ENCODE measurements at places on chromosomes 2 and 18.

- DNase-seq = no peak
These were observed 5.5 kb upstream of the SNTG2 start for GRCh38 chr2:945104-945503.

DNA sequence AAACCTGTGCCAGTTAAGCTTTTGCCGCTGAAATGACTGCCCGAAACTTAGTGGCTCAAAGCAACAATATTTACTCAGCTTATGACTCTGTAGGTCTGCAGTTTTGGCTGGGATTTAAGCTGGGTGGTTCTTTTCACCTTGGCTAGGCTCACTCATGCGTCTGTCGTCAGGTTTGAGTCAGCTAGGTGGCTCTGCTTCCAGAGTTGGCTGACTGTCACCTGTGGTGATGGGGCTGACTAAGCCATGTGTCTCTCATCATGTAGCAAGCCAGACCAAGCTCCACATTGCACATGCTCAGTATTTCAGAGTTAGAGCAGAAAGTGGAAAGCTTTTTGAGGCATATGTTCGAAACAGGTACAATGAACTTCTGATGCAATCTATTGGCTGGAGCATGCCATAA, 354.8 kb downstream of the MEIS1 start:
- no peak for DNase-seq

DNA sequence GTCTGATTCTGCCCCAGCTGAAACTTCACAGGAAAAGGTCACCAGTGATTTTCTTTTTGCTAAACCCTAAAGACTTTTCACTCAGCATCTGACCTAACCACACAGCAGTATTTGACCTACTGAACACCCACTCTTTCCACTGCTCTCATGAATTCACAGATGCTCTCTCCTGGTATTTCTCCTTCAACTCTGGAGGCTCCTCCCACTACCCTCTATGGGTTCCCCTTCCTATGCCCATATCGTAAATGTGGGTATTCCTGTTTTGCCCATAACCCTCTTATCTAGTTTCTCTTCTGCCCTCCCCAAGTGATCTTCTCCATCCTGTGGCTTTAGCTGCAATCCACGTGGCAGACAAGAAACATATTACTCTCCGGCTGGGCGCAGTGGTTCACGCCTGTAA, 7.6 kb downstream of the PLEKHM3 start:
- no peak for DNase-seq

DNA sequence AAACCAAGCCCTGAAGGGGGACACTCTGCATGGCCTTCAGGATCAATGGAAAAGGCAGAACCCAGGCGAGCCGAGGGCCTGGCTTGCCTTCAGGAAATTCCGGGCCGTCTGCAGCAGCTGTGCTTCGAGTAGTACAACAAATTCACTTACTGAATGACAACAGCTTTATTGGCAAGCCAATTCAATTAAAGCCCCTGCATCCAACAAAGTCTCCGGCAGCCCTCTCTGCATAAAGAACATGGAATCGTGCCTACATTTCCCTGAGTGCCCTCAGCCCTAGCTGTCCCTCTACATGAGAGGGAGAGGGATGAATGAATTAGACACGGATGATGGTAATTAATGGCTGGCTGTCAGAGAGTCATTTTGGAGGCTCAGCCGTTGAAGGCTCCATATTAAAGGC, 189.0 kb downstream of the BCL11A start:
- DNase-seq = no peak

GRCh38 chr2:24720310-24720709, 72.9 kb downstream of the PTRHD1 start:
- peak; percentile 6 for DNase-seq

- no peak for DNase-seq
These were observed 22.6 kb downstream of the BCL2L11 start for GRCh38 chr2:111143107-111143842.

DNA sequence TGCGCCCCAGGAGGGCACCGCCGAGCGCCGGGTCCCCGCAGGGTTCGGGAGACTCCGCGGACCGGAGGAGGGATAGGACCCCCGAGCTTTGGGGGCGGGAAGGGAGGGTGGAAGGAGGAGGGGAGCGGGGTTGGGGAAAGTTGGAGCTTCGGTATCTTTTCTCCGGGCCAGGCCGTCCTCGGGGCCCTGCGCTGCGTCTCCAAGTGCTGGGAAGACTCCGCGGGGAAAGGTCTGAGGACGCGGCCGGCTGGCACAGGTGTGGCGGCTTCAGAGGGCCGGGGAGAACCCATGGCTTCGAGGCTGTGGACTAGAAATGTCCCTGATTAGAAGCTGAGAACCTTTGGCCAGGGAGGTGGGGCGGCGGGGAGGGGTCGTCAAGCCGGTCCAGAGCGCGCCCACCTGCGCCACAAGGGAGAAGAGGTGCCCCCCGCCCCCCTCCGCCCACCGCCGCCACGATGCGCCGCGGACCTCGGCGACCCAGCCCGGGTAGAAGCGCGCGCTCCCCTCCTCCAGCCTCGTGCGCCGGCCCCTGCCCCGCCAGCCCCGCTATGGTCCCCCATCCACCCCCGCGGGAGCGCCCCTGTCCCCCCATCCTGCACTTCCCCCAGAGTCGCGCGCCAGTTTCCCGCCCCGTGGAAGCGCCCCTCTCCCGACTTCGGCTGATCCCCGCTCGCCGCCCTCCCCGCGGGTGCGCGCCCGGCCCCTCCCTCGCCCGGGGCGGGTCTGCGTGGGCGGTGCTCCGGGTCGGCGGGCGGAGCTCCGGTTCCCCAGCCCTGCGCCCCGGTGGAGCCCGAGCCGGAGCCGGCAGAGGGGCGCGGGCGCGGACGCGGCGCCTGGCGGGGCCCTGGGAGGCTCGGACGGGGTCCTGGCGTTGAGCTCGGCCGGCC, at the start of gene SNTG2:
Gene SNTG2 (plus strand): TSS at position 770 of the 887 bp plus-strand sequence. CDS start 148 bp downstream, outside the sequence.
- peak; percentile 48 for DNase-seq

DNA sequence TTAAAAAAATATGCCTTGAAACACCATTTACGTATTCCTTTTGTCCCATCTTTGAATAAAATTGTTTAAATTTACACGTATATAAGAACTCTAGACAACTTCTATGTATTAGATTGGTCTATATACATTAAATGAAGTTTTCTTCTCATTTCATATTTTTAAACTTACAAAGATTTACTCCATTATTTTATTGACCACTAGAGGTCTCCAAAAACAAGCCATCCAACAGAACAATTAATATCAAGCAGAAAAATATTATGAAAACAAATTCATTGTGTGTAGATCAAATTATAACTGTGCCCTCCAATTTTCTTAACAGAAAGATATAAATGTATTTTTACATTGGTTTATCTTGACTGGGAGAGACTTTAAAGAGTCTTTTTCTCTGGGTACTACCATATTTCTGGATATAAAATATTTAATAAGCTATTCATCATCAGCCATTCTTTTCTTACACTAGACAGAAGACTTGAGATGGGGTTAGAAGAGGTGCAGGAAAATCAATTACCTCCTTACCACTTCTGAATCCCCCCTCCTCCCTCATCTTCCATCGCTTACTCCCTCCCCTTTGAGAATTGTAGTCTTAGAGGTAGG, 66.5 kb downstream of the DPP4 start:
- peak; percentile 20 for DNase-seq

DNA sequence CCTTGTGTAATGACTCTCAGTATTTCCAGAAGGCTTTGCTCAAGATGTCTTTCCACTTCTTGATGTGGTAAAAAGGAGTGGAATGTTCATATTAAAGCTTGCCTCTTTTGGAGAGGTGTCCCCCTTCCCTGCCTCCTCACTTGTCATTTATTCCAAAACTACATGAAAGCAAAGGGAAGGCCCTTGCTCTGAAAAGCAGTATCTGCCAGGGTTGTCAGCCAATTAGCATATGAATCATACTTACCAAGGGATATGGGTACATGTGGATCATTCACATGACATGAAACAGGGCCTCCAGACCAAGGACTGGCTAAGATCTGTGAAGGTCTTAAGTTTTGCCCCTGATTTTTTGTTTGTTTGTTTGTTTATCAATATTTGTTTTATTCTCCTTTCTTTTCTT, 31.3 kb downstream of the ANXA4 start:
- no peak for DNase-seq

GRCh38 chr2:162480067-162480466, 136.1 kb downstream of the GCA start:
- no peak for DNase-seq

DNA sequence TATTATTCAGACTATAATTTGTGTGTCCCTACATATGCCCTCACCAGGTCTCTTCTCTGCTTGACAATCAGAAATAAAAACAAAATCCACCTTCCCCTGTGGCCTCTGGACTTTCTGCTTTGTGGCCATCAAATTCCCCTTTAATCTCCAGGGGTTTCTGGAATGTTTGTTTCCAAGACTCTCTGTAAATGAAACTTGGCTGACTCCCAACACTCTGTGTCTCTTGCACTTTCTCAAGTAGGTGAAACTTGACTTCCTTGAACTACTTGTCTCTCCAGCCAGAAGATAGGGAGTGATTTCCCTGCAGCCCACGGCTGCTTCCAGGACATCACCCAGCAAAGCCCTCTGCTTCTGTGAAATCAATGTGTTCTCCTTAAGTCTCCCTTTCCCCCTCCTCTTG, 54.1 kb upstream of the AQP4 start:
- no peak for DNase-seq

DNA sequence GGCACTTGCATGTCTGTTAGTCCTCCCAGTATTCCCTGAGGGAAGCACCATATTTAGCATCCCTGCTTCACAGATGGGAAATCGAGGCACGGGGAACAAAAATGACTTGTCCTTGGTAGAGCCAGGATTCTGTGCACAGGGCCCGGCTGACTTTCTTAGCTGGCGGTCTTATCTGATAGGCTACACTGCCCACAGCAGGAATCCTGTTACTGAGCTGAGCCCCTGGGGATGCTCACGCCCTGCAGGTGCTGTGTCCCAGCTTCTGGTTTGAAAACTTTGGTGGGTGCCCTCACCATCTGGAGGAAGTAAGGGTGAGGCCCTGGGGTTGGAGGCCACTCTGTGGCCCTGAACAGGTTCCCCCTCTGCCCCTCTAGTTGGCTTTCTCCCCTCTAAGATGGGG, 68.4 kb upstream of the MCFD2 start:
- peak; percentile 74 for DNase-seq

- DNase-seq = peak; percentile 63
These were observed 104.2 kb downstream of the SPTBN1 start for GRCh38 chr2:54560146-54560881.

DNA sequence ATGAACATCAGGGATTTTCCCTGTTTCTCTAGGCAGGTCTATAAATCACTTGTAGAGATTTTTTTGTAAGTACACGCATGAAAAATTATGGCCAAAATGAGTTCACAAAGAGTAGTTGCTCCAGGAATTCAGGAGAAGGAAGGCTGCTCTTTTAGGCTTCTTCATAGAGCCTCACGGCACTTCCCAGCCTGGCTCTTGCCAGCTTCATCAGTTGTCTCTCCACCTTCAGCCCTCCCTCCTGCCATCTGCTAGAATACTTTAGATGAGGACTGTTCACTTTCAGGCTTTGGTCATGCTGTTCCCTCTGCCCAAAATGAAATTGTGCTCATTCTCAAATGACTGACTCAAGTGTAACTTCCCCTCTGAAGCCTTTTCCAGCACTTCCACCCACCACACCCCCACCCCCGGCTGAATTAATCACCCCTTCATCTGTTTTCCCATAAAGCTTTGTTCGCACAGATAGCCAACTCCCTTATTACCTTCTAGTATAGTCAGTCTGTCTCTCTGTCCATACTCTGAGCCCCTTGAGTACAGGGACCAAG, 1.8 kb upstream of the ABCA12 start:
- no peak for DNase-seq

DNA sequence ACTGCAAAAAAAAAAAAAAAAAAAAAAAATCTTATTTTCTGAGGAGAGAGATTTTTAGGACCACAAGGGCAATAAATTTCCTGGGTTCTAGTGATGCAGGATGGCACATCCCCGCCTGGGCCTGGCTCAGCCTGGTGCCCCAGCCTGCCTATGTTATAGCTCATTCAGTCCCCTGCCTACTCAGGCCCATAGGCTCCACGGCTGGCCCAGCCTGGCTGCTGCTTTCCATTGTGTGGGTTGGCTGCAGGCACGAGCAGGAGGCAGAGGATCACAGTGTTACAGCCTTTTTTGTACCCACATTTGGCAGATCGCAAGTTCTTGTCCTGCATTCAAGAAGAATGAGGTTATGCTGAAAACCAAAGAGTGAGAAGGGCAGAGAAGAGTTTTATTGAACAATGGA, 2.8 kb upstream of the SULT6B1 start:
- no peak for DNase-seq

- peak; percentile 35 for DNase-seq
These were observed 10.2 kb downstream of the SIX3 start for GRCh38 chr2:44951714-44952113.

GRCh38 chr2:18378020-18378653, 182.3 kb downstream of the RDH14 start:
- peak; percentile 33 for DNase-seq

GRCh38 chr2:35978218-35978617, 377.4 kb upstream of the CRIM1 start:
- DNase-seq = no peak

GRCh38 chr2:138293045-138293444, 208.5 kb upstream of the SPOPL start:
- DNase-seq = no peak

DNA sequence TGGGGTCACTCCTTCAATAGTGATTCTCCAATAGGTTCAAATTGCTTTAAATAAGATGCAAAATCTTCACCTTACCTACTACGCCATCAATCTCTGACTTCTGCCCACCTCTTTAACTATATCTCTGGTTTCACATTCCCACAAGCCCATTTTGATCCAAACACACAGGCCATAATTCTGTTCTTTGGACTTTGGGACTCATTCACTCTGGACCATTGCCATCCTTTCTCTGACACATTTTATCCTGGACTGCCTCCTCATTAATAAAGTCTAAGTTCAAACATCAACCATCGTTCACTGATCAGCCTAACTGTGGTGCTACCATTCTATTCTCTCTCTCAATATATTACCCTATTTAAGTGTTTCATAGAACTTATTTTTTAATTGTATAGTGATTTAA, 332.2 kb downstream of the GALNT13 start:
- DNase-seq = no peak

DNA sequence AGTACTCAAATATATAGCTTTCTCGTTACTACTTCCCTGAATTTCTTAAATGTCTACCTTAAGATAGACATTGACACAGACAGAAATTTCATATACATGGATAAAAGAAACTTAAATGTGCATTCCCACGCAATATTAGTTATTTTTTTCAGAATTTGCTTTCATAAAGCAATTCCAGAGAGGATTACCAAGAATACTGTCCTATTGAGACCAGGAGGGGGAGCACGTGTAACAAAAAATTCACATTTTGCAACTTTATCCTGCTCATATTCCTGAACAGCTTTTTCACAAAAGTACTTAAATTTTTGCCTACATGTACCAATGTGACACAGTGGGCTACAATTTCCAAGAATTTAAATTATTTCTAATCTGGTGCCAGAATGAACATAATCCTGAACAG, 30.7 kb upstream of the ERCC3 start:
- peak; percentile 32 for DNase-seq
